ENCODE measurements at places on chromosomes 16 and 17.

DNA sequence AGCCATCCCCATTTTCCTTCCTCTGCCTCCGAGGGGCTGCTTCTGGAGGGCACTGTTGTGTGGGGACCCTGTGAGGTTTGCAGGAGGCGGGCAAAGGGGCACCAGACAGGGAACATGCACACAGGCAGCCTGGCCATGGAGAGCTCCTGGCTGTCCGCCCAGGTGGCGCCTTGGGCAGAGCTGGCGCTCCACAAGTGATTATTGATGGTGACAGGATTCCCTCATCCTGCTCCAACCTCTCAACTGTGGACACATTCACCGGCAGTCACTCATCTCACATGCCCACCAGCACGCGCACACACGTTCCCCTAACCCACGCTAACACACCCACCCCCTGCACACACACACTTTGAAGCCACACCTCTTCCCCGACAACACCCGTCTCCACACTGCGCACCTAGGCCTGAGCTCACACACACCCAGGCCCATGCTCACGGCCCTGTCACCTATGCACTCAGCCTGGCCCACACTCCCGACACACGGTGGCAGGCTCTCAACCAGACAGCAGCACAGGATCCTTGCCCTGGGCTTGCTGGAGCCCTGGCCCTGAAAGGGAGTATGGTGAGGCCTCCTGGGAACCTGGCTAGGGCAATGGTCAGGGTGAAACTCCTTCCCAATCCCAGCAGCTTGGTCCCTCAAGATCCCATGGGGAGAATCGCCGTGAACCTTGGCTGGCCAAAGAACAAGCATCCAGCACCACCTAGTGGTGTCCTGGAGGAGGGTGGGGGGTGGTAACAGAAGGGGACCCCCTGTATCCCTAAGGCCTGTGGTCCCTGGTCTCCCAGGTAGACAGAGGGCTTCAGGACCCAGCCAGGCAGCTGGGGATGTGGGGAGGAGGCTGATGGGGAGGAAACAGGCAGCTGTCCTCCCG, 3.6 kb downstream of the PNMT start:
- DNase-seq: peak; percentile 61

DNA sequence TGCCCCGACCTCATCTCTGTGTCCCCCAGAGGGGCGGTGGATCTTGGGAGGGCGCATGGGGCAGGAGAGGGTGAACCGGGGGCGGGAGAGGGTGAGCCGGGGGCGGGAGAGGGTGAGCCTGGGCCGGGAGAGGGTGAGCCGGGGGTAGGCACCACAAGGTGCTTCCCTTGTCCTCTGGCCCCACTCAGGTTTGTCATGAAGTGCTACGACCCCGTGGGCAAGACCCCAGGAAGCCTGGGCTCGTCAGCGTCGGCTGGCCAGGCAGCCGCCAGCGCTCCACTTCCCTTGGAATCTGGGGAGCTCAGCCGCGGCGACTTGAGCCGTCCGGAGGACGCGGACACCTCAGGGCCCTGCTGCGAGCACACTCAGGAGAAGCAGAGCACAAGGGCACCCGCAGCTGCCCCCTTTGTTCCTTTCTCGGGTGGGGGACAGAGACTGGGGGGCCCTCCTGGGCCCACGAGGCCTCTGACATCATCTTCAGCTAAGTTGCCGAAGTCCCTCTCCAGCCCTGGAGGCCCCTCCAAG, 18.9 kb downstream of the ASPSCR1 start:
- no peak for DNase-seq

- peak; percentile 17 for DNase-seq
Measured at GRCh38 chr16:51971184-51971583, 575.8 kb downstream of the TOX3 start.

GRCh38 chr17:61129267-61130254, 270.1 kb upstream of the TBX2 start:
- peak; percentile 79 for DNase-seq

- no peak for DNase-seq
Measured at GRCh38 chr17:1298606-1299005, 19.1 kb downstream of the TRARG1 start.

DNA sequence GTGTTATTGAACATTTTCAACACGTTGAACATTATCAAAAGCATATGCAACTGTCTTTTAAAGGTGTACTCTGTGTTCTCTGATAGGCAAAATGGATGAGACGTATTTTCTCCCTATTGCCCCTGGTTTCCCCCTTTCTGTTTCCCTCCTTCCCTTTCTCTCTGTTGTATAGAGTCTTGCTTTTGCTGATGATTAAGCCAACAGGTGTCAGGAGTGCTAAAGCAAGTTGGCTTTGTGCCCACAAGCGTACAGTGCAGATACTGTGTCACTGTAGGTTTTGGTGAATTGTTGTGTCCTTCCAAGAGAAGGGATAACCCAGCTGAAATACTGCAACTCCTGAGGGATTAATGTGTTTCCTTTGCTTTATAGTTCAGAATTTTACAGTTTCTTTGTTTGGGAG, 74.4 kb downstream of the COX10 start:
- DNase-seq: no peak

GRCh38 chr17:47270946-47271705, 17.5 kb downstream of the ITGB3 start:
- DNase-seq: no peak

DNA sequence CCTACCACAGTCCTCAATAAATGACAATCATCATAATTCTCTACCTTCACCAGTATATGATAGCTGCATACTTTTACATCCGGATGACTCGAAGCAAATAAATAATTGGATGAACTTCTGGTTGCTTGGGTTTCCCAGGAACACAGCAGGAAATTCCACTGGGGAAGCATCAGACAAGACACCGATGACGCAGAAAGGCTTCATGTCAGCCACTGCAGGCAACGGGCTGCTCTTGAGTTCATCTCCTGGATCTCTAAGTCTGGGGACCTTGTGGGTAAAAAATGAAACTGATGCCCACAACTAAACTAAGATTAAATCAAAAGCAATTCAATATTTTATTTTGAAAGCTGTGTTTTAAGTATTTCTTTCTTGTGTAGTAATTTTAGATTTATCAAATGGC, 472.1 kb upstream of the C16orf82 start:
- DNase-seq: no peak

GRCh38 chr17:36544044-36544306, 744 bp upstream of the GGNBP2 start:
- no peak for DNase-seq

GRCh38 chr17:2949469-2950044, 113.8 kb downstream of the OR1D5 start:
- no peak for DNase-seq

GRCh38 chr17:29212094-29212631, 32.0 kb upstream of the MYO18A start:
- no peak for DNase-seq

DNA sequence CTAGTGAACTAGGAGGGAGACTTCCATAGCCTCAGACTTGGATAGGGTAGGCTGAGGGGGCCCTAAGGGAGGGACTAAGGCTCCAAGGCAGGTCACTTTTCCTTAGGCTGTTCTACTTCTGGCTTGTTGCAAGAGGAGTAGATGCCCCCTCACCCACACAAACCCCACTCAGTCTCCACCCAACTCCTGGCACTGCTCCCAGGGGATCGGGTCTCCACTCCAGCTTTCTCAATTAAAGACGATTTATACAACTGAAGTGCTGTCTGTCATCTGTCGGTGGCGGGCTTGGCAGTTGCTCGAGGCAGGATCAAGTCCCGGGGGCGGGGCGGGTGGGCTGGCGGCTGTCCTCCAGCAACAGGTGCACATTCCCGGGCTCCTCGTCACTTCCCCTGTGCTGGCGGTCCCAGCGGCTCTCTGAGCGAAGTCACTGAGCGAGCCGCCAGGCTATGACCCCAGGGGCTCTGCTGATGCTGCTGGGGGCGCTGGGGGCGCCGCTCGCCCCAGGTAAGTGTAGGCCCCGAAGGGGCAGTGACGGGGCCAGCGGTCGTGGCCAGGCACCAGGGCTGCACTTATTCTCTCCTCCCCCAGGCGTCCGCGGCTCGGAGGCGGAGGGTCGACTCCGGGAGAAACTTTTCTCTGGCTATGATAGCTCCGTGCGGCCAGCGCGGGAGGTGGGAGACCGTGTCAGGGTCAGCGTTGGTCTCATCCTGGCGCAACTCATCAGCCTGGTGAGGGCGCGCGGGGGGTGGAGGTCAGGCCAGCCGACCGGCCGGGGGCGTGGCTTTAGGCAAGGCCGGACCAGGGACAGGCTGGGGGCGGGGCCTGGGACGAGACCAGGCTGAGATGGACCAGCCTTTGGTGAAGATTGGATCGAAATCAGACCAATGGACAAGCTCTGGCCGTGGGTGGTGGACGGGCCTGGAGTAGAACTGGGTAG, at the start of gene CHRNB1:
CHRNB1 (plus strand) TSS at position 380 of the 937 bp plus-strand sequence; CDS start at position 447, 67 bp downstream.
- peak; percentile 85 for DNase-seq

DNA sequence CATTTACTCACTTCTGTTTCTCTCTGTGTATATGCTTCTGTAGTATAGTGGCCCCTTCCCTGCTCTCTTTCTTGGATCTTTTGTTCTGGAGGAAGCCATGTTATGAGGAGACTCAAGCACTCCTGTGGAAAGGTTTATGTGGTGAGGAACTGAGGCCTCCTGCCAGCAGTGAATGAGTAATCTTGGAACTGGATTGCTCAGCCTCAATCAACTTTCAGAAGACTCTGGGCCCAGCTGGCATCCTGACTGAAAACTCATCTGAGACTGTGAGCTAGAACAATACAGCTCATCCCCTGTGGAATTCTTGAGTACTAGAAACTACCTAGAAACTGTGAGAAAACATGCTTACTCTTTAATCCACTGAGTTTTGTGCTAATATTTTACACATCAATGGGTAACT, 133.1 kb upstream of the ZKSCAN2 start:
- no peak for DNase-seq

- peak; percentile 43 for DNase-seq
Measured at GRCh38 chr17:19410875-19411620, at the start of gene RNF112. RNF112 (plus strand) TSS chr17:19411232; CDS start chr17:19411409, 177 bp downstream.

DNA sequence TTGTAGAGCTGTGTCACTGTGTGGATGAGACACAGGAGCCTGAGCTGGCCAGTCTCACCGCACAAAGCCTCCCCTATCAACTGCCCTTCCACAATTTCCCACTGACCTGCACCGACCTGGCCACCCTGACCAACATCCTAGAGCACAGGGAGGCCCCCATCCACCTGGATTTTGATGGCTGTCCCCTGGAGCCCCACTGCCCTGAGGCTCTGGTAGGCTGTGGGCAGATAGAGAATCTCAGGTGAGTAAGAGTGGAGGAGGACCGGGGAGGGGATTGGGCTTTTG, 37.4 kb downstream of the NLRC5 start:
- DNase-seq: no peak

GRCh38 chr16:81821436-81822128, 42.5 kb downstream of the PLCG2 start:
- no peak for DNase-seq

DNA sequence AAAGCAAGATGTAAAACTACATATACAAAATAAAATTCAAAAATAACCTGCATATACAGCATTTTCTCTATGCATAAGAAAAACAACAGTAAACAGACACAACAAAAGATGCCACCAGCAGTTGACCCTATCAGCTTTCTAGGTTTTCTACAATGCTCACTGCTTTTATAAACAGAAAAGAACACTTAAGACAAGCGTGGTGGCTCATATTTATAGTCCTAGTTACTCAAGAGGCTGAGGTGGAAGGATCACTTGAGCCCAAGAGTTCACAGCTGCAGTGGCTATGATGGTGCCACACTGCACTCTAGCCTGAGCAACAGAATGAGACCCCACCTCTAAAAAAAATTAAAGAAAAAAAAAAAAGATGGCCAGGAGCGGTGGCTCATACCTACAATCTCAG, 46.5 kb upstream of the ATP2A3 start:
- no peak for DNase-seq

- DNase-seq: no peak
Measured at GRCh38 chr16:77918809-77919707, 103.3 kb upstream of the CLEC3A start.

- no peak for DNase-seq
Measured at GRCh38 chr17:53100126-53100525, 722.6 kb upstream of the KIF2B start.

DNA sequence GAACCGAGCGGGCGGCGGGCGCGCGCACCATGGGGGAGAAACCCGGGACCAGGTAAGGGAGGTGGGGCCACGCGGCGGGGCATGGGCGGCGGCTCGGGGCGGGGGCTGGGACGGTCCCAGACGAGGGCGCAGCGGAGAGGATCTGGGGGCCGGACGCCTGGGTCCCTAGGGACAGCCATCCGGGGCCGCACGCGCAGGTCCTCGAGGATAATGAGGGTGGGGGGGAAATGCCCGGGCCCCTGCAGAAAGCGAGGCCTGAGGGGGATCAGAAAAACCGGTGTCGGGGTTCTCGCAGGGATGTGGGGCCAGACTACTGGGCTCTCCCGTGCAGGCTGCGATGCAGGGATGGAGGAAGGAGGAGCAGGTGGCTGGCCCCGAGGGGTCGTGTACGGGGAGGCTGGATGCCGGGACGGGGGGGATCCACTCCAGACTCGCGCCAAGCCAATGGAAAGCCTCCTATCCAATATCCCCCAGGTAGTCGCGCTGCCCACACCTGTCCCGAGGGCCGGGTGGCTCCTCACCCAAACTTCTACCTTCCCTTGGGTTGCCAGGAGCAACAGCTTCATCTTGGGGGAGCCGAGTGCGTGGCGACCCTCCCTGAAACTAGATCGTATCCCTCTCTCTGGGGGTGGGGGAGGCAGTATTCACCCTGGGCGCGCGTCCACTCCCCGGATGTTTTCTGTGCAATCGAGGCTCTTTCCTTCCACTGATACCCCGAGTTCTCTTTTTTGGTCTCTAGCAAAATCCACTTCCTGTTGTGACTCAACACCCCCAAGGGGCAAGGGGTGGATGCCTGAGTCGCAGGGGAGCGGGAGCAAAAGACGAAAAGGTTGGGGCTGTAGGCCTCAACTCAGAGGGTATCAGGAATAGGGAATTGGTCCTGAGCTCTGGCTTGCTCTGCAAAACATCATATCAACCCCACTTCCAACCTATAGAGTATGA, 532 bp downstream of the ARRB2 start:
- DNase-seq: no peak

- DNase-seq: no peak
Measured at GRCh38 chr16:57530104-57530521, 6.3 kb downstream of the CCDC102A start.
